ENCODE measurements at places on chromosomes 6 and 20.

- no peak for DNase-seq
Measured at GRCh38 chr6:160293844-160294243, 35.2 kb upstream of the SLC22A2 start.

GRCh38 chr6:4922488-4923037 is 81.3 kb downstream of the RPP40 start:
- DNase-seq = no peak

GRCh38 chr20:59629141-59630045 is 25.1 kb downstream of the PHACTR3 start:
- DNase-seq = no peak

GRCh38 chr6:105675715-105676397 is 273.0 kb upstream of the PREP start:
- no peak for DNase-seq

DNA sequence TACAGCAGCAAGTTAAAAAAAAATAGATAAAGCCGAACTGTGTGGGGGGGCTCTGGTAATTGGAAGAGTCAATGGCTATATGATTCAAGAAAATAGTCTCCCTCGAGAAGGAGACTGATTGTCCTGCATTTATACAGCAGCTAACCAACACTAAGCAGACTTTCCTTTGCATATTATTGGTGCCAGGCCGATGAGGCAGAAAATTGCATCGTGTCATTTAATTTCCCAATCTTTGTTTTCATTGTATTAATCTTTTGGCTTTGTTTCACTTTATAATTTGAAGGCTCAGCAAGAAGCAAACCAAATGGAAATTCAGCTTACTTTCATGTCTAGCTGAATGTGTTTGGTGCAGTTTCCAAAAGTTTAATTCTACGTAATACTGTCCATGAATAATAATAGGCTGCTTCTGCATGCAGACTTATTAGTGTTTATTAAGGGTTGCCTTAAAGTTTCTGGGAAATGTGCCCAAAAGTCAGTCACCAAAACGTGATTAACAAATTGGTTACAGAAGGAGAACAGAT is 258.5 kb downstream of the HACE1 start:
- DNase-seq = no peak

DNA sequence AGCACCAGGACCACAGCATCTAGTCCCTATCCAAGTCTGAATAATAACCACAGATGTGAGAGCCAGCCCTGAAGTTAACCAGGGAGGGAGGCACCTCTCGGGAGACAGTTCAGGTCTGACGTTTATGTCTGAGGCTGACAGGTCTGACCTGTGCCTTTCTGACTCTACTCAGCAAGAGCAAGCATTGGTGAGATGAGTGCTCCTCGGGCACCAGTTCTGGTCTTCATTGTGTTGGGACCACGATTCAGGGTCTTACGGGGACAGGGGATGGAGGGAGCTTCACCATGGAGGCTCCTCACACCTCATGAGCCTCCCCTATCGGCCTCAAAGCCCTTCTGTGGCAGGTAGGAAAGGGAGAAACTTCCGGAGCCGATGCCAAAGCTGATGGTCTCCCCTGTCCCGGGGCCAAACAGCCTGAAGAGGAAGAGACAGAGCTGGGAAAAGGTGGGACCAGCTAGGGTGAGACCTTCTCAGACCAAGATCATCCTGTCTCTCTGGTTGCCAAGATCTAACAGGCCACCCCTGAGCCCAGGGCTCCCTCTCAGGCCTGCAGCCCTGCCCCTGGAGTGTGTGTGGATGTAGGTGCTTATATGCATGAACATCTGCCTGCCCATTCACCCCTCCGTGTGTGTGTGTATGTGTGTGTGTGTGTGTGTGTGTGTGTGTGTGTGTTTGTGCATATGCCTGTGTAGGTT is 170.5 kb downstream of the VEGFA start:
- DNase-seq = no peak

- DNase-seq = no peak
Measured at GRCh38 chr6:90169374-90169773, 127.3 kb downstream of the BACH2 start.

- DNase-seq = no peak
Measured at GRCh38 chr20:37473249-37474000, 47.6 kb upstream of the NNAT start.

Data from CD4-positive, alpha-beta T cell treated with Interleukin-4 for 4 hours (primary cell).